ENCODE measurements at places on chromosomes 11 and 22. TPM values are rescaled to one million over a fixed set of nuclear protein-coding genes. Genes with fewer than 3 reads are reported as not detected.
A peak's percentile ranks its signal among the peaks of the same experiment; 100 is the strongest.

DNA sequence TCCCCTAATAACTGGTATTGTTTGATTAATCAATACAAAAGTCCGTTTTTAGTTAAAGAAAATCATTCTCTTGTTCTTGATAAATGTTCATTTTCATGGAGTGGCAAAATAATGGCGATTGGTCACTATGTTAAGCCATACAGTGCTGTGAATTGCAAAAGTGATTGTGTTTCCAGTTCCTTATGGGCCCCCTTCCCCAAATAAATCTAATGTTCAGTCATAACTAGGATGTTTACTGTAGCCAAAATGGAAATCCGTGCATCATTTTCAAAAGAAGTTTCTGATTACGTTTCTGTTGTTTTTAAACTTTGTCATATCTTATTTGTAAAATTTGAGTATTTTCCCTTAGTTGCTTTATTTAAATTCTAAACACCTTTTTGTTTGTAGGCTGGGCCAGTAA lies 845 bp downstream of the RBM7 start:
- peaks cover 54% of the 10 kb centered on the region for H3K4me1 ChIP-seq
- H3K36me3 ChIP-seq: peaks cover 6% of the 10 kb centered on the region
- H3K4me3 ChIP-seq: peak overlapping the region; percentile 98
- peak overlapping the region; percentile 98 for H3K27ac ChIP-seq

GRM5 gene
- total RNA-seq: 1.4 TPM

- no peaks in the 10 kb centered on the region for H3K4me1 ChIP-seq
- H3K36me3 ChIP-seq: no peaks in the 10 kb centered on the region
- DNase-seq: no peak
- no peaks in the 10 kb centered on the region for H3K27me3 ChIP-seq
- H3K27ac ChIP-seq: no peak overlapping the region
- no peak overlapping the region for H3K4me3 ChIP-seq
These were observed 70.6 kb upstream of the ZC3H12C start for GRCh38 chr11:110022548-110022947.

GRCh38 chr11:8811571-8811970 lies 99.4 kb upstream of the AKIP1 start:
- H3K36me3 ChIP-seq: no peaks in the 10 kb centered on the region
- no peak for DNase-seq
- peak overlapping the region; percentile 91 for H3K27ac ChIP-seq
- H3K4me1 ChIP-seq: peaks cover 37% of the 10 kb centered on the region
- H3K4me3 ChIP-seq: peak overlapping the region; percentile 74

DNA sequence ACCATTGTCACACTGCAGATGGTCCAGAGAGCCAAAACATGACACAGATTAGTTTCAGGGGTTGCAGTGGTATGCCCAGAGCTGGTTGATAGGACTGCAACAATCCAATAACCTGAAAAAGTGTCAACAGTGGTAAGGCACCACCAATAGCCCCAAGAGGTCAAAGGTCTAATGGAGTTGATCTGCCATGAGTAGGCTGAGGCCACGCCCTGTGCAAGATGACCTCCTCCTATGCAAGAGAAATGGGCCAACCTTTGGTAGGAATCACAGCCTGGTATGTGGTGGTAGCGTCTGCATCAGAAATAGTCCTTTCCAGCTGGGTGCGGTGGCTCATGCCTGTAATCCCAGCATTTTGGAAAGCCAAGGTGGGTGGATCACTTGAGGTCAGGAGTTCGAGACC lies 19.6 kb downstream of the GUCD1 start:
- peaks cover 7% of the 10 kb centered on the region for H3K36me3 ChIP-seq
- H3K27me3 ChIP-seq: no peaks in the 10 kb centered on the region
- H3K27ac ChIP-seq: no peak overlapping the region

- no peak overlapping the region for H3K27ac ChIP-seq
- H3K36me3 ChIP-seq: no peaks in the 10 kb centered on the region
- peaks cover 11% of the 10 kb centered on the region for H3K4me1 ChIP-seq
- no peaks in the 10 kb centered on the region for H3K27me3 ChIP-seq
- DNase-seq: no peak
These were observed 332.8 kb upstream of the PLET1 start for GRCh38 chr11:112593440-112593839.

YAP1 gene
- 434 TPM for total RNA-seq

DLG2 gene
- total RNA-seq: 3.8 TPM

MPPED2 gene
- 18.8 TPM for total RNA-seq

OR51A2 gene
- total RNA-seq: not detected

DNA sequence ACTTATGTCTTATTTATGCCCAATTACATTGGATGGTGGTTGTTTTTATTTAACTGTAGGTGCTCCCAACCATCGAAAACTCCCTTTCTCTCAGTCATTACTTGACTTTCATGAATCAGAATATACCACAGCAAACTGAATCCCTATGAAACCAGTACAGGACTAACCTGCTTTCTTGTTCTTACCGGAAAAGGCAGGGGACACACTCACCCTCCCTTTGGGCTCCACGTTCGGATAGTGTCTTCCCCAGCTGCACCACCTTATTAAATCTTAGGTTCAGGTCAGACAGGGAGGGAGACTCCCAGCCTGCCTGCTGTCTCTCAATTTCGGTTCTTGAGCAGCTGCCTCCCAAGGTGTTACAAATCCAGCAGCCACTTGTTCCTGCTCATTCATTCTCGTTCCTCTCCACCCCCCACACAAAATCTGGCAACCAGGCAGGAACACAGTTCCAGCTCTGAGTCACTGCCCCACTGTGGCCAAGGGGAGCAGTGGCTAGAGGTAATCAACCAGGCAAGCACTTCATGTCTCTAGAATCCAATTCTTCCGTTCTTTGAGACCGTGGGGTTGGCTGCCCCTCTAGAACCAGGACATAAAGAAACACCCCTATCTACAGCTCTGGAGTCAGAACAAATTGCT lies 133.0 kb downstream of the PLEKHA7 start:
- no peak overlapping the region for H3K27ac ChIP-seq
- no peak for DNase-seq
- no peaks in the 10 kb centered on the region for H3K27me3 ChIP-seq
